ENCODE measurements at places on chromosomes 3 and 15.

- DNase-seq: no peak
Measured at GRCh38 chr3:182608832-182609231, 184.5 kb upstream of the ATP11B start.

- DNase-seq: peak; percentile 31
Measured at GRCh38 chr15:76932135-76932966, 802 bp downstream of the RCN2 start.

GRCh38 chr15:28013976-28014375 lies 85.1 kb downstream of the OCA2 start:
- DNase-seq: no peak

- DNase-seq: no peak
Measured at GRCh38 chr3:193971261-193971751, 164.6 kb upstream of the HES1 start.

DNA sequence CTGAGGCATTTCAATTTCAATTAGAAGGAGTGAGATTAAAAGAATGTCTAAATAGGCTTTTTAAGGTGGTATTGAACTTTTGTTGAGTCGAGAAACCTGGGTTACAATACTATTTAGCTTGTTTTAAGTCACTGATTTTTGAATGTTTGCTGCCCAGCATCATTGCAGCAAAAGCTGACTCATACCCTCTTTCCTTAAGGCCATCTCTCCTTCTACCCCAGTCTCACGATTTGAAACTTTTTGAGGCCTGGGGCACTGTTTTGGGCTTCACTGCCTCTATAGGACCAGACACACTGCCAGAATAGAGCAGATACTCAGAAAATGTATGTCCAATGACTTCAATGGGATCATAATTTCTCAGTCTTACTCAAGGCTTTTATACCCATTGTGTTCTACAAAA lies 319.6 kb upstream of the TGFBR2 start:
- DNase-seq: no peak

GRCh38 chr3:195839260-195840010 lies 27.7 kb upstream of the MUC4 start:
- DNase-seq: no peak

DNA sequence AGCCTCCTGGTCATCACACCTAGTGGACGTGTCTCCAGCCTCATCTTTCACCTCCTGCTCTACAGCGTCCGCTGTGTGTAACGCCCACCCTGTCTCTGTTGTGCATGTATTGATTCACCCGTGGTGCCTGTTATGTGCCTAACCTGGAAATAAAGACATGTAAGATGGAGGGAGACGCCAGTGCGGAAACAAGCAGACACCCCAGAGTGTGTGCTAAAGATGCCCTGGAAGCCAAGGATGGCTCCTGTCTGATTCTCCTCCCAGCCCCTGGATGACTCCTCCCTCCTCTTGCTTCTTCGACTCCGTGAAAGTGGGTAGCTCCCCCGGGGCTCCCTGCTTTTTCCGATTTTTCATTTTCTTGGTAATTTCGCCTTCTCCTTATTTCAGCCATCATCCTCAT lies 241.8 kb downstream of the ADAMTS17 start:
- no peak for DNase-seq

GRCh38 chr3:56205406-56205805 lies 262.9 kb downstream of the ERC2 start:
- no peak for DNase-seq

DNA sequence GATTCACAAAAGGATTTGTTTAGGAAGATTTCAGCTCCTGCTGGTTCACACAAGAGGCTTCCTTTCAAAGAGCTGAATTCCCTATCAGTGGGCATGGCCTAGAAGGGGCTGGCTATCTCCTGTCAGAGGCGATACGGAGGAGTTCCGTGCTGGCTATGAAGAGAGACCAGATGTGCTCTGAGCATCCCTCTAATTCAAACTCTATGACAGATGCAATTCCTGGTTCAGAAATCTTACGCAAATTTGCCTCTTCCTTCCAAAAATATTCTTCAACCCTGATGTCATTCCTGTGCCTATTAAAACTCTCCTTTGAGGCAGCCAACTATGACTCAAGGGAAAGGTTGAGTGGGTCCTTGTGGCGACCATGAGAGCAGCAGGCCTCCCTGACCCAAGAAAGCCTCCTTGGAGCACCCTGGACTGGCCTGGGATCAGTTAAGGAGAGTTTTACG lies 139.3 kb upstream of the HES1 start:
- no peak for DNase-seq

DNA sequence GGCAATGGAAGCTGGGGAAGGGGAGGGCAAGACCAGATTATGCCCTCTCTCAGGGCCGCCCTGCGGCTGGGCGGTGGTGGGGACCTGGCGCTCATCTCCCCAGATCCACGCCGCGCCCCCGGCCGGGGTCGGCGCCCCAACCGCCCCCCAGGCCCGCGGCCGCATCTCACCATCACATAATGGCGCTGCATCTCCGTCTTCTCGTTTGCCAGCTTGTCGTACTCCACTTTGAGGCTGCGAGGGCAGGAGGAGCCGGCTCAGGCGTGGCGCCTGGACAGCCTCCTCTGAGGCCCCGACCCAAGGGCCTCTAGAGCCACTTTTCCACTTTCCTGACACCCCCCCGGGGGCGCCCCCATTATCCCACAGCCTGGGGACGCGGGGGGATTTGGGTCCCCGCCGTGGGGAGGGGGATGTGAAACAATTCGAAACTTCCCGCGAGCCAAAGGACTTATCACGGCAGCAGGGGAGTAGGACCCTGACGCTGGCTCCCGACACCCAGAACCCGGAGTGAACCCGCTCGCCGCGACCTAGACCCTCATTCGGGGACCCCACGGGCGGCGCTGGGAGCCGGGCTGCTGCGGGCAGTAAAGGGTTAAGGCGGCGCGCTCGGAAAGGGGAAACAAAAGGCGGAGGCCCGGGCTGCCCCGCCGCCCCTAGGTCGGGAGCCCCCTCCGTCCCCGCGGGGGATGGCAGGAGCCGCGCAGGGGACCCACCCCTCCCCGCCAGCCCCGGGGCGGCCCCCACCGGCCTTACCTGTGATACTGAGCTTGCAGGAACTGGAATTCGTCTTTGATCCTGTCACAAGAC lies 2.1 kb downstream of the TLE3 start:
- no peak for DNase-seq

- DNase-seq: no peak
Measured at GRCh38 chr15:57337868-57338411, 38.4 kb upstream of the CGNL1 start.

GRCh38 chr3:194935061-194935460 lies 249.4 kb downstream of the FAM43A start:
- DNase-seq: no peak

- no peak for DNase-seq
Measured at GRCh38 chr3:169971522-169971921, 4.9 kb downstream of the SEC62 start.

GRCh38 chr3:27596921-27597320 lies 112.7 kb upstream of the SLC4A7 start:
- DNase-seq: no peak

DNA sequence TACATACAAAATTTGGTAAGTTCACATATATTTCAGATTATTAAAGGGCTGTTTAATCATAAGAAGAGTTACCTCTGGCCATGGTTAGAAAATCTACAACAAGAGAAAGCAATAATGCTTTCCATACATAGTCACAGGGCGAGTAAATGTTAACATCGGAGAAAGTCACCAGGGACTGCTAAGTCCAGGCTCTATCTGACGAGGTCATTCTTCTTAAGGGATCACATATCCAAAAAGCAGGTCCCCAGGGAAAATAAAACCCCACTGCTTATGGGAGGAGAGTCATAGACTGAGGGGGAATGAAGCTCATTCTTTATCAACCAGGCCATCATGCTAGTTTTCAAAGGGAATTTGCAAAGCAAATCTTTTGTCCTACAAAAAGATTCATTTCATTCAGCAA lies 3.1 kb downstream of the PCYT1A start:
- DNase-seq: no peak

- no peak for DNase-seq
Measured at GRCh38 chr3:186612721-186613636, at the start of gene AHSG. TSS of gene AHSG (plus strand) at chr3:186613060. CDS start at chr3:186613142, 82 bp downstream.

GRCh38 chr15:89860891-89861290 lies 32.9 kb downstream of the AP3S2 start:
- DNase-seq: no peak

DNA sequence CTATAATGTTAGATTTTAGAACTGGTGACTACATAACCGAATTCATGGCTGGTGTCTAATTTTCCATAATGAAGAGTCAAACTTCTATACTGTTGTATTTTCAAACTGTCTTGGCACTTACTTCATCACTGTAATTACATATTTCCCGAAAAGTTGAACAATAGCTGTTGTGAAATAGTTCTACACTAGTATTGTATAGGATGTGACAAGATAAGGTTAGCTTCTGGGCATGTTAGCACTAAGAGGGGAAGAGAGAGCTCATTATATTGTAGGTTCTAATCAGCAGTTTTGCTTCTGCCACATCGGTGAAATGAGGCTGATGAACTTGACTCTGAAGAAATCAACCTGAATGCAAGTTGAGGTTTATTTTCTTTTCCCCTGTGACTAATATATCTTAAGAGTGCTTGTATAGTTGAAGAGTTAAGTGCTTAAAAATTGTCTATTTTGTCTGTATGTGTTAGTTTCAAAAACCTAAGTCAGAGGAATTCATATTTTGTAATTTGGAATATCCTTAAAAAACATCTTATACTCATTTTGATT lies 8.9 kb downstream of the GYG1 start:
- DNase-seq: no peak

DNA sequence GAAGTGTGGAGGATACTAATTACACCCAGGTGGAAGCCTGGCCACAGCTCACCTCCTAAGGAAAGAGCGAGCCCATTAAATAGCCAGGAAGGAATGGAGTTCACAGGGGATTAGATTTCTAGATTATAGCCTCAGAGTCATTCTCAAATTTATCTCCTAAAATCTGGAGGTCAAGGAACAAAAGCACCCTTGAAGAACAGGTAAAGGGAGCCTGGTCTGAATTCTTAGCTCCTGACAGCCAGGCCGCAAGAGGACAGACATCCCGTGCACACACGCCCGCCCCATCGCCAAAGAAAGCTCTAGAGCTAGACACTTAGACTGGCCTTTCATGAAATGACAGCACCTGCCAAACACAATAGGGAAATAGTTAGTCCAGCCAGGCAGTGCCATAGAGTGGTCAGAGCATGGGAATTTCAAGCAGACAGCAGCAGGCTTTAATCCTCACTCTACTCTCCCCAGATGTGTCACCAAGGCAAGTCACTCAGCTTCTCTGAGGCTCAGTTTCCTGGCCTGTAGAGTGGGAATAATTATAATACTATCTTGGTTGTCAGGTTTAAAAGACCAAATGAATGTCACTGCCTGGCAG lies 59.2 kb downstream of the LIPC start:
- DNase-seq: no peak

DNA sequence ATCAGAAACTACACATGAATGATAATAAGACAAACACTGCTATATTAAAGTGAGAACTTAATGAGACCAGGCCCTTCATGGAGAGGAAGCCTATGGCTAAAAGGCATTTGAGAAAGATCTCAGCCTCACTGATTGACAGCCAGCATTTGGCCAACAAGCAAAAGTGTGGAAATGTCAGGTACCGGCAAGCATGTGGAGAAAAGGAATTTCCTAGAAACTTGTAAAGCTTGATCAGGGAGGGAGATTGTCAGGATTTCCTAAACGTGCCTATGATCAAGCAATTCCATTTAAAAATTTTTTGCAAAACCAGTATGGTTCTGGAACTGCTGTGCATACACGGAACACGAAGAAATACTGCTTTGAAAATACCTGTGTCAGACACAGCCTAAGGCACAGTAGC lies 220.3 kb upstream of the ATP10A start:
- no peak for DNase-seq

DNA sequence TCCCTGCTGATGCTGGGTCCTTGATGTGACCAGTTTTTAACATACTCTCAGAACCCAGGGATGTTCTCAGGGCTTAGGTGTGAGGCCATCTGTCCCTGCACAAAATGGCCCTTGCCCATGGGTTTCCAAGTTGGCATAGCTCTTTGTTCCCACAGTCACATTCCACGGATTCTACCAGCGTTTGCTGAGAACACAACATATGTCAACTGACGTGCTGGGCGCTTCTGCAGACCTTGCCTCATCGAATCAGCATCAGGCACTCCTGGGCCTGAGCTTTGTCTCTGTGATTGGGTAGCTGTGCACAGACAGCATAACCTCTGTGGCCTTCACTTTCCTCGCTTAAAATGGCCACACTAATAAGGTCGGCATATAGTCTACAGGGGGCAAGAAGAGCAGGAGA lies 69.0 kb downstream of the MGLL start:
- DNase-seq: no peak

- no peak for DNase-seq
Measured at GRCh38 chr15:67161881-67162280, 92.6 kb downstream of the AAGAB start.

DNA sequence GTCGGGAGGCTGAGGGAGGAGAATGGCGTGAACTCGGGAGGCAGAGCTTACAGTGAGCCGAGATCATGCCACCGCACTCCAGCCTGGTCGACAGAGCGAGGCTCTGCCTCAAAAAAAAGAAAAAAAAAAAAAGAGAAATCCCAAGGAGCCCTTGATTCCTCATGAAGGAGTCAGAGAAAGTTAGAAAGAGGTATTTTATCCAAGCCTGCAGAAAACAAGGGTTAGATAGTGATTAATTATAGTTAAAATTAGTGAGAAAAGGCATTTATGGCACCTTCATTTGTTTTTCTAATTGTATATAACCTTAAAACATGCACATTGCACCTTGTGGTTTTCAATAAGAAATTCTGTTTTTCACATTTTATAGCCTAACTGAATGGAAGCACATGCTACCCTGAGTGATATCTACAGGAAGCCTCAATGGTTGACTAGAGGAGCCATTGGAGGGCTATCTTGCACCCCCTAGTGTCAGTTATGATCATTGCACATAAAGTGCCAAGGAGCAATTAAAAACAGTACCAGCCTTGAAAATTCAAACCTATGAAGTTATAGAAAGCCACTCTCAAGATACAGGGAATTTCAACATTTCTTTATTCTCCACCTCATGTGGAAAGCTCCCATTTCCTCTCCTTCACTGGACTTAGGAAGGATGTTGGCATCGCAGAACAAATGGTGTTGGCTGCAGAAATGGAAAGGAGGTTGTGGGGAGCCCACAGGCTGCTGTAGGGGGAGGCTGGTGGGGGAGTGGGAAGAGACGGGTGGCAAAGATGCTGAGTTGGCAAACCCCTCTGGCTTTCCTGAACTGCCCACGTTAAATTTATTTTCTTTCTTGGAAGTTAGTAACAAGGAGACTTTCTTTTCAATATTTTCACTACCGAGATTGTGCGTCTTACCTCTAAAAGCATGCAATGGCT lies 48.5 kb downstream of the ITGA11 start:
- no peak for DNase-seq

DNA sequence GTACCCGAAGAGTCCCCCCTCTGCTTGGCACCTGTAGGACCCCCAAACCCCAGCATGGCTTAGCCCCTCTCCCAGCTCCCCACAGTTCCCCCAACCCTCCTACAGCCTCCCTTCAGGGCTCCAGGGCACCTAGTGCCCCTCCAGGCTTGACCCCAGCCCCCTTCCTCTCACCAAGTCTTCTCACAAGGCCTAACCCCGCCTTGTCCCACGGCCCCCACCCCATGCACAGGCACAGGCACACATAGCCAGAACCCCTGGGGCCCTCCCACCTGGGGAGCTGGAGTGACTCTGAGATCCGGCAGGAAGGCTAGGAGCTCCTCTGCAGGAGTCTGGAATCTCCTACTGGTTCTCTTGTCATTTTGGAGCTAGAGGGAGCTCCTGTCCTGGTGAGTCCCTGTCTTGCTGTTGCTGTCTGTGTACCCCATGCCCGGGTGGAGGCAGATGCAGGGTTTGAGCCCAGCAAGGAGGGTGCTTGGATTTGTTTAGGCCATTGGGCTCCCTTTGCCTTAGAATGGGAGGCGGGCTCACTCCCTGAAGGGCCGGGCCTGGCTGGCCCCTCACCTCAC lies 39.6 kb downstream of the KLF13 start:
- DNase-seq: no peak

GRCh38 chr3:143287403-143287802 lies 167.8 kb downstream of the CHST2 start:
- no peak for DNase-seq
